Neural crest cell (in vitro differentiated cells): ENCODE measurements at places on chromosomes 7 and 10.

GRCh38 chr7:99461221-99461620, 4.7 kb downstream of the ATP5MF start:
- no peak for DNase-seq

GRCh38 chr10:28139138-28139537, 140.3 kb upstream of the ODAD2 start:
- DNase-seq = no peak

GRCh38 chr7:74344132-74344496, 54.9 kb downstream of the CLIP2 start:
- DNase-seq = no peak

GRCh38 chr10:98340940-98341310, 72.9 kb upstream of the LOXL4 start:
- no peak for DNase-seq

- DNase-seq = no peak
These were observed 39.9 kb downstream of the ABCB4 start for GRCh38 chr7:87435546-87435945.

GRCh38 chr7:79787096-79787495, 333.6 kb upstream of the MAGI2 start:
- DNase-seq = no peak

DNA sequence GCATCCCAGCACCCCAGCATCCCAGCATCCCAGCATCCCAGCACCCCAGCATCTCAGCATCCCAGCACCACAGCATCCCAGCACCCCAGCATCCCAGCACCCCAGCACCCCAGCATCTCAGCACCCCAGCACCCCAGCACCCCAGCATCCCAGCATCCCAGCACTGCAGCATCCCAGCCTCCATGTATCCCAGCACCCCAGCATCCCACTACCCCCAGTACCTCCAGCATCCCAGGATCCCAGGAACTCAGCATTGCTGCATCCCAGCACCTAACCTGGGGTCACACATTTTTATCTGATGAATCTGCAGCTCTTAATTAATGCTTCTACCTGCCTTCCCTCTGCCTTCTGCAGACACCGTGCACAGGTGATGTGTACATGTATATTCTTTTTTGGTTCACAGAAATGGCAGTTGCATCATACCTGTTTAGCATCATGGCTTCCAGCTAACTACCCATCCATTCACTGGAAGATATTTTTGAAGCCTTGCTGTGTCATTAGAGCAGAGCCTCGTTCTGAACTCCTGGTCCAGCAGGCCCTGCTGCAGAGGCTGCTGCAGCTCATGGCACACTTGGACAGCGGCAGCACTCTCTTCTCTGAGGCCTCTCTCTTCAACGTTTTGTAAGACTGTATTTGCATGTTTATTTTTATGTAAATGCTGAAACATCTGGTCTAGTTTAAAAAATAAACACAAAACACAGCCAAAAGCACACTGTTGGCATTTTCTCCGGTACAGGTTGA, 4.6 kb upstream of the CFAP46 start:
- DNase-seq = no peak
